ENCODE measurements at places on chromosomes 12 and 14.

DNA sequence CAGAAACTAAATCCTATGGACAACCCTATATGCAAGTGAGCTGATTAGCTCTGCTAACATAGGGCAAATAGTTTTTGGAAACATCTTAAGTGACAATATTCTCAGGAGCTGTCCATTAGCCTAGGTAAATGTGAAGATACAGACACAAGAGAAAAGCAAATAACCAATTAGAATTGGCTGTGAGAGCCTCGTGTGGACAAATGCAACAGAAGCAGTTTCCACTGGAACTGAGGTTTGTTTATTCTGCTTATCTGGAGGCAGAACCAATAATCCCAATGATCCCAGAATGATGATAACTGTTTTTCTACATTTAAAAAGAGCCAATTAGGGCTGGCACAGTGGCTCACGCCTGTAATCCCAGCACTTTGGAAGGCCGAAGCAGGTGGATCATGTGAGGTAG, 43.2 kb upstream of the YAF2 start:
- no peak for DNase-seq

DNA sequence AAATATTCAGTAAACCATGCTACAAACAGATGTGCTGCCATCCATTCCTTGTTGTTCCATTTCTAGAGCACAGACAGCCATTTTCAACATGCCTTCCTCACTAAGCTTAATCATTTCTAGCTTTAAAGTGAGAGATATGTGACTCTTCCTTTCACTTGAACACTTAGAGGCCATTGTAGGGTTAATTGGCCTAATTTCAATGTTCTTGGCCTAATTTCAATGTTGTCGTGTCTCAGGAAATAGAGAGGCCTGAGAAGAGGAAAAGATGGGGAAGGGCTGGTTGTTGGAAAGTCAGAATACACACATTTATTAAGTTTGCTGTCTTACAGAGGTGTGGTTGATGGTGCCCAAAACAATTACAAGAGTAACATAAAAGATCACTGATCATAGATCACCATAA, 435.1 kb downstream of the ZFP36L1 start:
- DNase-seq, result peak; percentile 50

- DNase-seq, result no peak
Observed at GRCh38 chr12:32274665-32275064, 124.7 kb upstream of the FGD4 start.

DNA sequence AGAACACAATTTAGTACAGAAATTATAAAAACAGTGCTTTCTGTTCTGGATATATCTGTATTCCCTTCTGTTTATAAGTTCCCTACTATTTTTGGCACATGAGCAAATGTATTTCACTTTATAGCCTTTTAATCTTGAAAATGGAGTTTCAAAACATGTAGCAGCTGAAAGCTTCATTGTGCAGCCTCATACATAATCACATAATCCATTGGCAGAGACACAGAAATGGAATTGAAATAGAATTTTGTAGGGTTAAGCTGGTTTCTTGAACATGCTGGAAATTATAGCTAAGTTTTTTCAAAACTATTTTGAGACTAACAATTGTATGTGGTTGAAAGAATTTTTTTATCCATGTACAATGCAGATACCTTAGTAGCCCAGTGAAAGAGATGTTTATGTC, 614.3 kb upstream of the MDGA2 start:
- no peak for DNase-seq

- no peak for DNase-seq
Observed at GRCh38 chr12:78331753-78332152, 501.1 kb downstream of the NAV3 start.

DNA sequence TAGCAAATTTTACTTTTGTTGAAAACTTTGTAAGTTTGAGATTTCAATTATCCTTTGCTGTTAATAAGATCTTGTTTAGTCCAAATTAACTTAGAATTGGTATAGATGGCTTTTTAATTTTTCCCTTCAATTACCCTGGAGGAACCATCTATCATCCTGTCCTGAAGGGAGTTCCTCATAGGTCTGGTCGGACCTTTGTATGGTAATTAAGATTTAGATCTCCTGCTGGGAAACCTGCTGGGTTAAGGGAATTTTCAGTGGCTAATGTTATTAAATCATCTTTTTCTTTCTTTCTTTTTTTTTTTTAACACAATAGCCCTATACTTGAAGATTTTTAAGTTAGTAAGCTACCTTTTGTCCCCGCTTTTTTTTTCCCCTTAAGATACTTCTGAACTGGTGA, 63.0 kb upstream of the PRMT8 start:
- no peak for DNase-seq

DNA sequence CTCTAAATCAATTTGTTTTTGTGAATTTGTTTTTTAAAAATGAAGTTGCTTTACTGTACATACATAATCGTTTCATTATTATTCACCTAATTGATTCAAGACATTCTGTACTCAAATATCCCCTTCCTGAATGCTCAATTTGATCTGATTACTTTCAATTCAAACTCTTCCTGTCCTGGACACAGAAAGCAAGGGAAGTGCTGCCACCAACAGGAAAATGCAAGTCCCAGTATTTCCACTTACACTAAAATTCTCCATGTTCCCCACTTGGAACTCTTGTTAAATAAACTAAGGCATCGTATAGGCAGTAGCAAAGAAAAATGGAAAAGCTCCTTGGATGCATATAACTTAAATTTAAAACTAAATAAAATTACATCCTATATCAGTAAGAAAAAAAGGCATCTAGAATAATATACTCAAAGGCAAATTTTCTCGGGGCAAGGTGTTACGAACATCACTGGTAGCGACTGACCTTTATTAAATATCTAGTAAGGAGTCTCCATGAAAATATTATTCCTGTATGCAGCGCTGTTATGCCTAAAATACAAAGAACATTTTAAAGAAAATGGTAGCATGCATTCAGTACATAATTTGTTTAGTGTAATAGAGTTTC, 72.0 kb upstream of the DBX2 start:
- DNase-seq, result peak; percentile 13

GRCh38 chr12:28872654-28873268, 276.3 kb upstream of the FAR2 start:
- DNase-seq, result peak; percentile 70

- no peak for DNase-seq
Observed at GRCh38 chr12:124326871-124327270, 32.0 kb downstream of the RFLNA start.

DNA sequence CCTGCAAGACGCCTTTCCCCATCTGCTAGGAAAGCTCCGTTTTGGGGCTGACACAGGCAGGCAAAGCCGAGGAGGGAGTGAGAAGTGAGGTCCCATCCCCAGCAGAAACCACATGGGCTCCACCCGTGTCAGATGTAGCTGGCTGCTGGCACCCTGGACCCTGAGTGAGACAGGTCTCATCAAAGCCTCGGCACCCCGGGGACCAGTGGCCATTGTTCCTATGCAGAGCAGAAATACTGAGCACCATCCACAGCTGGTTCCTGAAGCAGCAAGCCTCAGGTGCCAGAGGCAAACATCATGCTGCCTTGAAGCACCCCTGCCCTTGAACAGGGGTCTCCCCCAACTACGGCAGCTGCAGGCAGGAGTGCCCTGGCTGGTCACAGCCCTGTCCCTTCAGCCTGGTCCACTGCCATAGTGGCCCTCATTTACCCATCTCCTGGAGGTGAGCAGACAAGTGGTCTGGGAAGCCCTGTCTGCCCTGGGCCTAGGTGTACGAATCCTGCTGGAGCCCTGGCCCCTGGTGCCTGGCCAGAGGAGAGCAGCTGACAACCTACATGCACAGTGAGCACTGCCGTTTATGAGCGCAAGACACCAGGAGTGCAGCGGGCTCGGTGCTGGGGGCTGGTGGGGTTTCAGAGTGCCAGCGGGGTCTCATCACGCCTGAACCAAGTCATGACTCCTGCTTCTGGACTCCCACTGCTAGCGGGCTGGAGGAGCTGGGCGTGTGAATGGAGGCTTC, 289.8 kb upstream of the RTL1 start:
- no peak for DNase-seq

DNA sequence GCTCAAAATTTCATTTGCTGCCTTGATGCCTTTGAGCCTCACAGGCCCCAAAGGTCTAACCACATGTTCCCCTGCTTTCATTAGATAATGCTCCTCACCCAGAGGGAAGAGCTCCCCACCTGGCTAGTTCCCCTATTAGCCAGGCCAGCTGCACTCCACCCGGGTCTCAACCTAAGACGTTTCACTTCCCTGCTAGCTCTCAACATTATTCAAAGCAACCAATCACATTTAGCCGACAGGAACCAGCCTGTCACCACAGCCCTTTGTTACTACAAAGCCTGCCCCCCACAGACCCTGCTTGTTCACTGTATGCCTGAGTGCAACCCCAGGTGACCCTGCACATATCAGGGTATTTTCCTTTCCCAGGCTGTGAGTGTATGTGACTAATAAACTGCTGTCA, 78.6 kb downstream of the SLC15A5 start:
- no peak for DNase-seq

DNA sequence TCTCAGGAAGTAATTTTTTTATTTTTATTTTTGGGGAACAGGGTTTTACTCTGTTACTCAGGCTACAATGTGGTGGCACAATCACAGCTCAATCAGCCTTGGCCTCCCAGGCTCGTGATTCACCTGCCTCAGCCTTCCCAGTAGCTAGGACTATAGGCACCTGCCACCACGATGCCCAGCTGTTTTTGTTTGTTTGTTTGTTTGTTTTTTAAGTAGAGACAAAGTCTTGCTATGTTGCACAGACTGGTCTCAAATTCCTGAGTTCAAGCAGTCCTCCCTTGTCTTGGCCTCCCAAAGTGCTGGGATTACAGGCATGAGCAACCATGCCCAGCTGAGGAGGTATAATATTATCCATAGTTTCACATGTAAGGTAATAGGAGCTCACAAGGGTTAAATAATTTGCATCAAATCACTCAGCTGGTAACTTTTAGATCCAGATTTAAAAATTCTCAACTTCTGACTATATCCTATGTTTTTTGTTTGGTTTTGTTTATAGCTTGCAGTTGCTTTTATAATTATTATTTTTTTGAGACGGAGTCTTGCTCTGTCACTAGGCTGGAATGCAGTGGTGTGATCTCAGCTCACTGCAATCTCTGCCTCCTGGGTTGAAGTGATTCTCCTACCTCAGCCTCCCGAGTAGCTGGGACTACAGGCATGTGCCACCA, 629.3 kb downstream of the DIO2 start:
- no peak for DNase-seq

DNA sequence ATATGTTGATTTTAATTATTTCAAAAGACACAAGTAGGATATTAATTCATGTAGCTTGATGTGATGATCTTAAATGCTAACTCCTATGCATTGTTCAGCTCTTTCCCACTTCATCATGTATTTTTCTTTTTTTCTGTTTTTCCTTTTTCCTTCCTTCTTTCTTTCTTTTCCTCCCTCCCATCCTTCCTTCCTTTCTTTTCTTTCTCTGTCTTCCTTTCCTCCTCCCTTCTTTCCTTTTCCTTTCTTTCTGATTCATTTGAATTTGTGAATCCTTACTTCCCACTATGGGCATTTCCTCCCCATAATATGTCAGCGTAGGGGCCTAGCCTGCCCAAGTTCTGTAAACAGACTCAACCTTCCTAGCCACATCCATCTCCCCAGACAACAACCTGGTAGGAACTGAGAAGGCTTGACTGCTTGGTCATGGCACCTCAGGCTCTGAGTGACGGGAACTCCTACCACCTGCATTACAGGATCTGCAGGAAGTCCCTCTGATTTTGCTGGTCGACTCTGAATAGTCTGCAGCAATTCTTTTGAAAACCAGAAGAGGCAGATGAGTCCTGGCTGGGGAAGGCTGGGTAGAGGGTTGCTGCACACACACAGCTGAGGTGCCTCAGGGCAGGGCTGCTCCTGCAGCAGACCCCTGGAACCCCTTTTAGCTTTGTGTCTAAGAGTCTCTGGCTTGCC, 33.4 kb upstream of the BHLHE41 start:
- DNase-seq, result no peak

- no peak for DNase-seq
Observed at GRCh38 chr12:3055704-3056467, 21.3 kb upstream of the TSPAN9 start.

DNA sequence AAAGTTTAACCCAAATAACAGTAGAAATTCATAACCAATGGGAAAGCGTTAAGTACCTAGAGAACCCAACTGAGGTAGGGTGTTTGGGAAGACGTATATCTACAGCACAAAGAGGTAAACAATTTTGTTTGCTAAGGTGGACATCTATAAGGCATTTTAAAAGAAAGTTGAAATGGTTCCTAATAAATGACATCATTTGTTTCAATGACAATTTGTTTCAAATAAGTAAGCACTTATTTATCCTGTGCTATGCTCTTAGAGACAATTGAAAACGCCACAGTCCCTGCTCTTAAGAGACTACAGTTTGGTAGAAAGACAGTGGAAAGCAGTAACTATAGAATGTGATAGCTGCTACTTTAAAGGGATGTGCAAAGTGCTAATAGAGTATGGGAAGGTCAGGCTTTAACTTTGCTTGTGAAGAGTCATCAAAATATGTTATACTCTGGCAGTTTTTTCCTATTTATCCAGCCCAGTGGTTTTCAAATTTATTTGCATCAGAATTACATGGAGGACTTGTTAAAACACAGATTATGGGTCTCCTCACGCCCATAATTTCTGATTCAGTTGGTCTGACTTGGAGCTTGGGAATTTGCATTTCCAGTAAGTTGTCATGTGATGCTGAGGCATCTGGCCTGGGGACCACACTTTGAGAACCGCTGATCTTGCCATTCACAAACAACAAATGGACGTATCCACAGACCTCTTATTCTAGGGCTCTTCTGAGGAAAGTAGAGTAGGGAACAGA, 19.6 kb upstream of the SMCO2 start:
- no peak for DNase-seq

DNA sequence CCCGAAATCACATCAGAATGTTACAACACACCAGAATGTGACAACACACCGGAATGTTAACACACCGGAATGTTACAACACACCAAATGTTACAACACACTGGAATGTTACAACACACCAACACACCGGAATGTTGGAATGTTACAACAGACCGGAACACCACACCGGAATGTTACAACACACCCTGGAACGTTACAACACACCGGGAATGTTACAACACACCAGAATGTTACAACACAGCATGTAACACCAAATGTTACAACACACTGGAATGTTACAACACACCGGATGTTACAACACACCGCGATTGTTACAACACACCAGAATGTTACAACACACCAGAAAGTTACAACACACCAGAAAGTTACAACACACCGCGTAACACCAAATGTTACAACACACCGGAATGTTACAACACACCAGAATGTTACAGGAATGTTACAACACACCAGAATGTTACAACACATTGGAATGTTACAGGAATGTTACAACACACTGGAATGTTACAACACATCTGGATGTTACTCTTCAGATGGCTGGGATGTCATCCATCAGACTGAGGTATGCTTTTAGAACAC, 21.1 kb downstream of the CHFR start:
- DNase-seq, result no peak

DNA sequence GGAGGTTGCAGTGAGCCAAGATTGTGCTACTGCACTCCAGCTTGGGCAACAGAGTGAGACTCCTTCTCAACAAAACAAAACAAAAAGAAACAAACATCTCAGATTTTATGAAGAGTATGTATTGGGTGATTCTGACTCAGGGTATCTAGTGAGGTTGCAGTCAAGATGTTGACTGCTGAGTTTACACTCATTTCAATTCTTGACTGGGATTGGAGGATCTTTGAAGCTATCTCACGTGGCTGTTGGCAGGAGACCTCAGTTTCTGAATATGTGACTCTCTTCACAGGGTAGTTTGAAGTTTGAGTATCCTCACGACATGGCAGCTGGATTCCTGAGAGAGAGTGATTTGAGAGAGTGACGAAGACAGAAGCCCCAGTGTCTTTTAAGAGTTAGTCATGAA, 29.4 kb downstream of the ERC1 start:
- DNase-seq, result no peak

GRCh38 chr14:67010602-67011001, 178.6 kb upstream of the GARIN2 start:
- no peak for DNase-seq
